SK-N-DZ (cell line): ENCODE measurements at places on chromosomes 2 and 18.

DNA sequence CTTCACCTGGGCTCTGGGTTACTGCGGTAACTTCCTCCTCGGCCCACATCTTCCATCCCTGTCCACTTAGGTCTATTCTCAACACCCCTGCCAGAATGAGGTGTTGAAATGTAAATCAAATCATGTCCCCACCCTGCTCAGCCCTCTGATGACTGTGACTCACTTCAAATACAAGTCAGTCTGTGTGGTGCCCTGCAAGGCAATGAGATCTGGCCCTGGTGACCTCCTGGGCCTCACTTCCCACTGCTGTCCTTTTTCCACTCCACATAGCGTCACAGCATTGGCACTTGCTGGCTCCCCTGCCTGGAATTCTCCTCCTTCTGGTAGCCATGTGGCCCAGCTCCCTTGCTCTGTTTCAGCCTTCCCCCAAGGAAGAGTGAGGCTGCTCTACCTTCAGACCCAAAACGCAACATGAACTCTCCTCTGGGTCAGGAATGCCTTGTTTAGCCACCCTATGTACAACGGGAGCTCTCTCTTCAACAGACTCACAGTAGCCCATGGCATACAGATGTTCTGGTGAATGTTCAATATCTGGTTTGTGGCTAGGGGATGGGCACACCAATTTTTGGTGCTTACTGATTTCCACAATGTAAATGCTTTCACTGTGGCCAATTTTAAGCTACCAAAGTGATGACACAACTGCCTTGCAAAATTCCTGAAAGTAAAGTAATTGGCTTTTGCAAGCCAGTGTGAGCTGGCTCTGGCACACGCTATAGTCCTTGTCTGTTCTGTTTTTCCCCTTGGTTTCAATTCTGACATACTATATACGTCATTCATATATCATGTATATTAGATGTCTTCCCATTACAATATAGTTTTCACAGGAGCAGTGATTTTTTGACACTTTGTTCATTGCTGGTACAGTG, 550.3 kb upstream of the HS6ST1 start:
- no peak for DNase-seq

- no peak for DNase-seq
Observed at GRCh38 chr2:7102826-7103225, 185.6 kb downstream of the RNF144A start.

DNA sequence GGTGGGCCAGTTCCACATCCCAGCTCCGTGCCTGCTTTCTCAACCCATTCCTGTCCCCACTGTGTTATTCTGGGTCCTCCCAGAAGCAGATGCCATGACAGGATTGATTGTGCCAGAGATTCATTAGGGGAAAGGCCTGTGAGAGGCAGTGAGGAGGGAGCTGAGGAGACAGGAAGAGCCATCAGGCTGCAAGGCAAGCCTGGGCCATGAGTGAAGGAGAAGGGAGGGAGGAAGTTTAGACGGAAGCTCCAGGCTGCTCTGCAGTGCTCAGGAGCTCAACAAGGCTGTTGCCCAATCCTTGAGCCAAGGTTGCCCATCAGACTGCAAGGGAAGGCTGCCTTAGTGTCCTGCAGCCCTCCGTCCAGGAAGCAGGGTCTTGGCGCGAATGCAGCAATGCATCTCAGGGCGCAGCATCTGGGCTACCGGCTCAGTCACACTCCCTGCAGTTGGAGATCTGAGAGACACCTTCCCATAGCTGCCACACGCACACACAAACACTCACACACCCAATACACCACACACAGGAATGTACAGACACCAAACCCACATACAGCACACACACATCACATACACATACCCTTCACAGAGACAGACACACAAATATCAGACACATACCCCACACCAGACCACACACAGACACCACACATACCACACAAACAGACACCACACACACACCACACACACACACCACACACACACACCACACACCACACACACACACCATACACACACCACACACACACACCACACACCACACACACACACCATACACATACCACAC, 139.5 kb upstream of the NDUFV2 start:
- peak; percentile 52 for DNase-seq

GRCh38 chr2:37244017-37244416, 12.6 kb downstream of the NDUFAF7 start:
- DNase-seq, result no peak

- DNase-seq, result no peak
Observed at GRCh38 chr18:56804395-56804794, 153.2 kb downstream of the WDR7 start.

DNA sequence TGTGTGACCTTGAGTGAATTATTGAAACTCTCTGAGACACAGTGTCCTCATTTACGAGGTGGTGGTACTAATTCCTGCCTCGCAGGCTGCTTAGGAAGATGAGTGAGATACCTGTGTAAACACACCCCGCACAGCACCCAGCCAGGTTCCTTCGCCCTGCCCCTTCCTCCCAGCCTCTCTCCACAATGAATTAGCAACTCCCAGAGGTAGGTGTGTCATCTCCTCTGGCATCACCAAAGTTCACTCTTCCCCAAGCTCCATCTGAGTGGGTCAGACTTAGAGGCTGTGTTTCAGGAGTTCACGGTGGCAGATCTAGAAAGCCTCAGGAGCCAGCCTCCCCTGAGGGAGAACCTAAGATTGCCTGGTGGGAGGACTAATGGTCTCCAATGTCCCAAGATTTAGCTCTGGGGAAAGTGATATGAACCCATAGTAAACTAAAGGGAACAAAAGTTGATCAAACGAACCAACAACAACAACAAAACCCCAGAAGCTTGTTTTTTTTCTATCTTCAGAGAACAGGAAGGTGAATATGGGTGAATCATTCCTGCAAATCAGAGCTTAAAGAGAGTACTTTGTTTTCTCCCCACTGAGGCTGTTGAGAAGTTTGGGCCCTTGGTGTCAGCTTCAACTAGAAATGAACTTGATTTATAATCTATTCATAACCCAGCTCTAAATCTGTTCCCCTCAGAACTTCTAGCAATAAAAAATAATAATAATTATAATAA, 44.4 kb upstream of the NRP2 start:
- no peak for DNase-seq

GRCh38 chr2:178892751-178893625, 85.8 kb upstream of the TTN start:
- DNase-seq, result no peak

DNA sequence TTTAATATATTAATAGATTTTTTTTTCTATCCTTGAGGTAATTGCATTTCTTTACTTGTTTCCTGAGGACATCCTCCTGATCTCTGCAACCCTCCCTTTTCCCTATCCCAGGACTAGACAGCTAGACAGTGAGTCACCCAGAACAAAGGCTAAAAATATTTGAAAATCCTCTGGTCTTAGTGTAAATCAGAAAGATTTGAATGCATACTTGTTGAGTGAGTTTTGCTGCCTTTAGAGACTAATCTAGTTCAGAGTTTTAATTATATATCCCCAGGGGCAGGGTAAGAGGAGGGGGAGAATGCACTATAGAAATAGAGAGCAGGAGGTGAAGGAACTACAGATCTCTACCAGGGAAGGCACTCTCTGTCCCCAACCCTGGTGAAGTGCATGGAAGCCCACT, 202.3 kb upstream of the TCF4 start:
- DNase-seq, result no peak

DNA sequence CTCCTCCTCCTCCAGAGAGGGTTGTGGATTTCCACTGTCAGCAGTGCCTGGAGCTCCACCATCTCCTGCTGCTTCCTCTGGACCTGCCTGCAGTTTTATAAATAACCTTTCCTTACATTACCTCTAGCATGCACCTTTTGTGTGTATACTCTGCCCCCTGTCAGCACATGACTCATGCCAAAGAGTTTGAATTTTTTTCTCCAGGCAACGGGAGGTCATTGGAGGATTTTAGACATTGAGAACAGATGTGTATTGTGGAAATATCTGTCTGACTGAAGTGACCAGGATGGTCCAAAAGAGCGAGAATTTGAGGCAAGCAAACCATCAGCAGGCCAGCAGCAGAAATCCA, 31.7 kb downstream of the IL37 start:
- DNase-seq, result no peak

- no peak for DNase-seq
Observed at GRCh38 chr18:67730886-67731285, 214.4 kb upstream of the DSEL start.

- no peak for DNase-seq
Observed at GRCh38 chr2:174342686-174343342, 8.1 kb downstream of the SP9 start.

DNA sequence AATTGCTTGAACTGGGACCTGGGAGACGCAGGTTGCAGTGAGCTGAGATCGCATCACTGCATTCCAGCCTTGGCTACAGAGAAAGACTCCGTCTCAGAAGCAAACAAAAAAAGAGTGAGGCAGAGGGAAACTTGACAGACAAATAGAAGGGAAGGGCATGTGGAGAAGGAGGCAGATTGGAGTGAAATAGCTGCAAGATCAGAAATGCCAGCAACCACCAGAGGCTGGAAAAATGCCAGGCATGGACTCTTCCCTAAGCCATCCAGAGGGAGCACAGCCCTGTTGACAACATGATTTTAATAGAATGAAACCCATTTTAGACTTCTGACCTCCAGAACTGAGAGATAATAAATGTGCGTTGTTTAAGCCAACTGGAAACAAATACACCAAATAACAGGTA, 447.2 kb upstream of the SPHKAP start:
- no peak for DNase-seq

DNA sequence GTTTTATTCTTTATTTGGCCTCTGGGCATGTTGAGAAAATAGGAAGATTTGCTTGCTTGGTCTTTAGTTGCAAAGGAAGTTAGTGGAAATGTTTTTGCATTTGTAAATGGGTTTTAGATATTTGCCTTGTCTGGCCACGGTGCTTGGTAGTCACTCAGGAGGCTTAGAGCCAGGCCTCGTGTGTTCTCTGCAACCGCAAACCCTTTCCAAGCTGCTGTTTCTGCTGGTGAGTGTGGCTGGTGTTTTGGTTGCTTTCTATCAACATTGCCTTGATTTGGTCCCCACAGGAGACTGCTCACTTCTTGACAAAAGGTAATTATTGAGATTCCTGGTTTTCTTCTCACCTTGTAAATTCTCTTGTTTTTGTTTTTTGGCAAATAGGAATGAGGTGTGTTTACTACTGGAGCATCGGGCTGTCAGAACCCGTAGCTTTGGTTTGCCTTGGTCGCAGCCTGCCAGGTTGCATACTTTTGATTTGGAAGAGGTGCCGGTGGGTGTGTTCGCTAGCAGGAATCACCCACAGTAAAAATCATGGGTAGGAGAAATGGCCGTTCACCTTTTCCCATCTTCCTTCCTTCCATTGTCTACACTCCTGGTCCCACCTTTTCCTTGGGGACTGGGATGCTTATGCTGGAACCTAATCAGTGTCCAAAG, 15.8 kb downstream of the ASAP2 start:
- no peak for DNase-seq

DNA sequence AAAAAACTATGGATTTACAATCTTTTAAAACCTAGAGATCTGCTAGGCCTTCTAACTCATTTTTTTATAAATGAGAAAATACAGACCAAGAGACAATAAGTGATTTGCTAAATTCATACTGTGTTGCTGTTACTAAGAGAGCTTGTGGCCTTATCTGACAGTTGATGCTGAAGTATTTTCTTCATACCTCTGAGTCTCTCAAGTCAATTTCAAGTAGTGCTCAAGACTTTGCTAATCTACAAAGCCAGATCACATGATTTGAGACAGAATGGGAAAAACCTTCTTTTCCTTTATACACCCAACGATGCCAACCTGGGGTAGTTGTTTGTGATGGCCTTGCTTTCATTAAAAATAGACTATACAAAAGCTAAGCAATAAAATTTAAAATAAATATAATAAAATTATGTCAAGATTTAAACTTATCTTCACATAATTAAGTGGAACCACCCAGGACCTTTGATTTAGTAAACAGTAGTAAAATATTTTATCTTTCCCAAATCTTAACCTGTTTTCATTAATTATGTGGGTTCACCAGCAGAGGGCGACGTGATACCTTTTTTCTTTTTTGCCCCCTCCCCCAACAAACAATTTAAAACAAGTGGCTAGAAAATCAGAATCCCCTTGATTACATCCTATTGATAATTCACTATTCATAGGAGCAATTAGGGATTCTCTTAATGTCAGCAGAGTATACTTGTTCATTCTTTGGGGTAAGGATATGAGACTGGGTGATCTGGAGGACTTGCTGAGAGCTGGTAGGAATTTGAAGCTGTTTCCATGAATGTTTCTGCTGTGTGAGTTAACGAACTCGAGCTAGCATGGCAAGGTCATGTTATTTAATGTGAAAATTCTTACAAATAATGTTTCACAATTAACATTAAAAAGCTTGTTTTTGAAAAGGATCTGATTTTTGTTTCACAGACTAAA, 49.6 kb upstream of the SLC5A7 start:
- DNase-seq, result peak; percentile 42

DNA sequence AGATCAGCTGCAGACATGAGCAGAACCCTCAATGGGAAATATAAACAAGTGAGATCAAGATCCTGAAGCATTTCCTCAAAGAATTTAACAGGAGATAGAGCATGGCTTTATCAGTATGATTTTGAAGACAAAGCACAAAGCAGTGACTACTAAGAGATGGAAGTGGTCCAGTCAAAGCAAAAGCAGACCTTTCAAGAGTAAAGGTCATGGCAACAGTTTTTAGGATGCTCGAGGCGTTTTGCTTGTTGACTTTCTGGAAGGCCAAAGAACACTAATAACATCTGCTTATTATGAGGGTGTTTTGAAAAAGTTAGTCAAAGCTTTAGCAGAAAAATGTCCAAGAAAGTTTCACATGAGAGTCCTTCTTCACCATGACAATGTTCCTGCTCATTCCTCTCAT, 128.5 kb downstream of the KCNE4 start:
- no peak for DNase-seq

- DNase-seq, result no peak
Observed at GRCh38 chr18:77086034-77086433, 46.5 kb downstream of the MBP start.

GRCh38 chr2:71068218-71069035, at the start of gene NAGK:
NAGK (plus strand) TSS chr2:71068648; CDS start chr2:71068684, 36 bp downstream.
- peak; percentile 95 for DNase-seq

DNA sequence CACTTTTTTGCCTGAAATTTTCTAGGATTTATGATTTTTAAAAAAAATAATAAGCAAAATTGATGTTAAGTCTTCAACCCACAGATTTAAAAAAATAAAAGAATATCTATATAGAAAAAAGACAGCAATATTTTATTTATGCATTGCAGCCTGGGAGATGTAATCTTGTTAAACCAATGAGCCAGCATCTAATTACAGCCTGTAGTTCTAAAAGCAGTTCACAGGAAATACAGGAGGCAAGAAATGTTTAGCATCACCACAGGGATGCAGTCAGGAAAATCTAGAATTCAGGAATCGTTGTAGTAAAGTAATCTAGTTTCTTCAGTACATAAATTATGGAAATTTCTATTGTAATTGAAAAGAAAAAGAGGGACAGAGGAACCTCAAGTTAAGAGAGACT, 17.2 kb downstream of the UGGT1 start:
- peak; percentile 55 for DNase-seq

GRCh38 chr18:80185545-80185944, 61.8 kb downstream of the PARD6G start:
- DNase-seq, result no peak

- no peak for DNase-seq
Observed at GRCh38 chr18:31506024-31506742, 8.2 kb downstream of the DSG2 start.

- DNase-seq, result no peak
Observed at GRCh38 chr2:238793306-238793705, 54.6 kb upstream of the TWIST2 start.

- DNase-seq, result peak; percentile 18
Observed at GRCh38 chr2:78418021-78418420, 607.5 kb upstream of the REG3G start.
